Amniotic stem cell (primary cell): ENCODE measurements at places on chromosomes 16 and 17.

- DNase-seq: no peak
Observed at GRCh38 chr16:27742333-27742732, 192.4 kb downstream of the KATNIP start.

- no peak for DNase-seq
Observed at GRCh38 chr16:78437352-78437968, 338.0 kb downstream of the WWOX start.

GRCh38 chr16:64206862-64207261, 915.0 kb downstream of the CDH11 start:
- no peak for DNase-seq

DNA sequence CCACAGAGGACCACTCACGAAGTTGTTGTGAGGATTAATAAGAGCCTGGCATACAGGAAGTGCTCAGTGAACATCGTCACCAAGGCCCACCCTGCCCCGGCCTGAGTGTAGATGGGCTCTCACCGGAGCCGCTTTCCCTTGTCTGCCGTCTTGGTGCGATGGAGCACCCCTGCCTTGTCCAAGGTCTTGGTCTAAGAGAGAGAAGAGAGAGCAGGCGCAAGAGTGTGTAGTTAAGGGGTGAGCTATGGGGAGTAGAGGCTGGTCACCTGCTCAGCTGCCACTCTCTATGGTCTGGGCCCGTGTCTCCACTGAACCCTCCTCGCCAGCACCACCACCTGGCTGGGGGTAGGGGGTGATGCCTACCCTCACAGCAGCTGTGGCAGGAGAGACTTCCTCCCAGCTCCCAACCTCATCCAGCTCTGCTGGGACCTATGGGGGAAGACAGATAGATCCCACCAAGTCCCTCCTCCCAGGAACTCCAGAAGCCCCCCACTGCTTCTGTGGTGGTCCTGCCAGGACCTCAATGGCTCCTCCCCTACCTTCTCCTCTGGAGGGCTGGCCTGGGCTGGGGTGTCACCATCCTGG, 28.7 kb downstream of the ARHGAP27 start:
- DNase-seq: no peak

DNA sequence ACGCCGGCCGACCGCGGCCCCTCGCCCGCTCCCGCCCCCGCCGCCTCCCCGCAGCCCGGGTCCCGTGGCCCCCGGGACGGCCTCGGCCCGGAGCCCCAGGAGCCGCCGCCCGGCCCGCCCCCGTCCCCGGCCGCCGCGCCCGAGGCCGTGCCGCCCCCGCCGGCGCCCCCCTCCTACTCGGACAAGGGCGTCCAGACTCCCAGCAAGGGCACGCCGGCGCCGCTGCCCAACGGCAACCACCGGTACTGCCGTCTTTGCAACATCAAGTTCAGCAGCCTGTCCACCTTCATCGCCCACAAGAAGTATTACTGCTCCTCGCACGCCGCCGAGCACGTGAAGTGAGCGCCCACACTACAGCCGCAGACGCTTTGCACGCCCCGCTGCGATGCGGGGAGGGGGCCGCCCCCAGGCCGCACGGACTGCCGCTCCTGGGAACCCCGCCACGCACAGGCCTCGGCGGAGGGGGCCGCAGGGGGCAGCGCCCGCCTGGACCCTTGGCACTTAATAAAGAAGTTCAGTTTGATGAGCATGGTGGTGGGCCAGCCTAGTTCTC, 35.5 kb upstream of the ZC3H18 start:
- DNase-seq: no peak

- no peak for DNase-seq
Observed at GRCh38 chr16:21275529-21275928, 2.6 kb downstream of the CRYM start.

DNA sequence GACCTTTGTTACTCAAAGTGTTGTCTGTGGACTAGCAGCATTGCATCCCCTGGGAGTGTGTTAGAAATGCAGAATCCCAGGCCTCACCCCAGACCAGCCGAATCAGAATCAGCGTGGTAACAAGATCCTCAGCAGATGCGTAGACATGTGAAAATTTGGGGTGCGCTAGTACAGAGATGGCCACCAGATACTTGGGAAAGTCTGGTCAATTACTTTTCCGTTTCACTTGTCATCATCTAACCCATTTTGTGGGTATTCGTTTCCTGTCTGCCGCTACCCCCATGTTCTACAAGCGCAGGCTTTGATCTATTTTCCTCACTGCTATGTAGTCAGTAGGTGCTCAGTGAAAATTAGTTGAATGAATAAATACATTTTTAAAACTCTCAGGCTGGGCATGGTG, 33.1 kb upstream of the HERPUD1 start:
- DNase-seq: no peak

DNA sequence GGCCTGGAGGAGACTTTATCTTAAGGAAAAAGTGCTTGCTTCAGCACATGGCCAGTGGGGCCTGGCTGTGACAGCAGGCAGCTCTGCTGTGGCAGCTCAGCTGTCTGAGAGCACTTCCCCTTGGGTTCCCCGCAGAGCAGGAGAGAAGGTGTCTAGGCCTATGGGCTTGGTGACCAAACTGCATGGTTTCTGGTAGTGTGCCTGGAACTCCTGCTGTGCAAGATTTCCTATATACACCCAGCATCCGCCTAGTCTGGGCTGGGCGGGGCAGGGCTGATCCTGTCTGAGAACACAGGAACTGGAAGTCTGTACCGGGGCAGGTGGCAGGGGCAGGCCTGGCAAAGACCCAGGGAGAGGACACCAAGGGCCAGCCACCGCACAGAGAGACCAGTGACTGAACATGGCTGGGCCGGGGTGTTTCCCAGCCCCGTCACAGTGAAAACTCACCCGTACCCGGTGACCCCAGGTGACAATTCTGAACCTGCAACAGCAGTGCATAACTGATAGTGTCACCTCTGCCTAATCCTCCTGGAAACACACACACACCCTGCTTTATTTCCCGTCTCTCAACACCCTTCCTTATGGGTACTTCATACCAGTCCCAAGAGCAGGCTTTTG, 39.3 kb downstream of the CHD9 start:
- no peak for DNase-seq

GRCh38 chr17:2563543-2563942, 29.9 kb upstream of the PAFAH1B1 start:
- DNase-seq: no peak

DNA sequence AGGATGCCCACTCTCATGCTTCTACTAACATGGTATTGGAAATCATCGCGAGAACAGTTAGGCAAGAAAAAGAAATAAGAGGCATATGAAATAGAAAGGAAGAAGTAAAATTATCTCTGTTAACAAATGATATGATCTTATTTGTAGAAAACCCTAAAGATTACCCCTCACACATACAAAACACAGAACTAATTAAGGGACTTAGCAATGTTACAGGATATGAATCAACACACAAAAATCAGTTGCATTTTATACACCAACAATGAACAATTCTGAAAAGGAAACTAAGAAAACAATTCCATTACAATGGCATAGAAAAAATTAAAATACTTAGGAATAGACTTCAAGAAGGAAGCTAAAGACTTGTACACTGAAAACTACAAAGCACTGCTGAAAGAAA, 2.7 kb upstream of the CAPNS2 start:
- DNase-seq: no peak

DNA sequence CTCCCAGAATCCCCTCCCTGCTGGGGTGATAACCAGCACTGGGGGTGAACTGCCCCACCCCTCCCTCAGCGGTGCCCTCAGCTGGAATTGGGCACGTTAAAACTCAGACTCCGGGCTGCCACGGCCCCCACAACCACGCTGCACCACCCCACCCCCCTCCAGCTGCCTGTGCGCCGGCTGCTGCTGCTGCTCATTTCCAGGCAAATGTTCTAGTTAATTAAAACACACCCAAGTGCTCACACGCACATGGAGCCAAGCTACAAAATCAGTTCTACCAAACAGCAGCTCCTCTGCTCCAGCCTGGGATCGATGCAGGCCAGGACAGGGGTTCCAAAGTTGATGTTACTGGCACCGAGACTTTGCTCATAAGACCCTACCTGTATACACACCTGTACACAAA, 180.5 kb downstream of the ZNF423 start:
- DNase-seq: no peak

DNA sequence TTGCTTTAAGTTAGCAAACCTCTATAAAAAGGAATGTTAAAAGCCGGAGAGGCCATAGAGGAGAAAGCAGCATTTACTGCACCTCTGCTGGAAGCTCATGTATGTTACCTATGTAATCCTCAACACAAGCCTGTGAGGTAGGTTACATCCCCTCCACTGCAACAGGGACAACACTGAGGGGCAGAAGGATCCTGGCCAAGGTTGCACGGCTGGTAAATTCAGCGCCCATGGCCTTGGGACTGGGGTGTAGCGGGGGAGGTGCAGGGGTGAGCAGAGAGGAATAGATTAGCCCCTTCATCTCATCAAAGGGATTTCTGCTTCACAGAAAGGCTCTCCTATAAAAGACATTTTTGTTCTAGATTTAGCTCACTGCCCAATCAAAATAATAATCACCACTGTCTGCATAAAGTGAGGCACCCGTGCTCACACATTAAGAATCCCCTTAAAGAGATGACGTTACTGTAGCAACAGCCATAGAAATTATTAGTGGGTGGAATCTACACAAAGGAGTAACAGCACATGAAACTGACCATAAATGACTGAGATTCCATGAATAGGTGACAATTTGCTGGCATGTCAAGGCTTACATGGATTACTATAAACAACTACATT, 3.3 kb downstream of the ZCCHC14 start:
- DNase-seq: no peak

DNA sequence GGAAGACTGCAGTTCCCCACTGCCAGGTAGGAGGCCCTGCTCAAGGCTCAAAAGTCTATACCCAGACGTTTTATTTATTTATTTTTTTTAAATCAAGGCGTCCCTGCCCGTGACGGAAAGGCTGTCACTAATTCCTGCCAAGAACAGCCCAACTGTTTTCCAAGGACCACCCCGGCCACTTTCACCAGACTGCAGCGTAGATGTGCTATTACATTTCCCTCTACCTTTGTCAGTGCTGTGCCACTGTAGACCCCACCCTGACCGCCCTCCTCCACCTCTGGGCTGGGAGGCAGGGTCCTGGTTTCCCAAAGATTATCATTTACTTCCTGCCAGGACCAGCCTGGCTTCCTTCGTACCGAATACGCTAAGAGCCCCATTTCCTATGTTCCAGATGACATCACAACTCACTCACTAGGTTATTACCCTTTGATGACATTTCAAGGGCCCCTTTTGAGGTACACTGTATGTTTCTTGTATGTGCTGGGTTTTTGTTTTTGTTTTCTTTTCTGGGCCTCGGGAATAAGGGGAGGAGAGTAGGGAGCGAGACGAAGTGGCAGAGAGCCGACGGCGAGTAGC, 6.3 kb upstream of the RNF227 start:
- DNase-seq: no peak

GRCh38 chr17:74924250-74924948, at the start of gene OTOP2:
OTOP2 (plus strand) TSS chr17:74924273; CDS start chr17:74924633, 360 bp downstream.
- DNase-seq: no peak

DNA sequence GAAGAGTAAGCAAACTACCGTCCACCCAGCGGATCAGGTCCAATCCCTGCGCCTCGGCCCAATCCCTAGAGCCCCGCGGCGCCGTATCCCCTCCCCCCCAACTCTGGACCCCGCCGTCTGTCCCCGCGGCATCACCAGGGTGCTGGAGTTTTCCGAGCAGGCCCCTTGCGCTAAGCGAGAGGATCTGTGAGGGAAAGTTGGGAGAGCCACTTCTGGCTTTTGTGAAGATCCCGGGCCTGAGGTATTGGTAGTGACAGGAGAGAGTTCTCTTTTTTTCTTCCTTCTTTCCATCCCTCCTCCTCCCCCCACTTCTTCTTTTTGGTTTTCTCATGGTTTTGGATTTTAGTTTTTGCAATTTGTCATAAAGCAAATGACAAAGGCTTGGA, 3.5 kb upstream of the DLX4 start:
- no peak for DNase-seq

DNA sequence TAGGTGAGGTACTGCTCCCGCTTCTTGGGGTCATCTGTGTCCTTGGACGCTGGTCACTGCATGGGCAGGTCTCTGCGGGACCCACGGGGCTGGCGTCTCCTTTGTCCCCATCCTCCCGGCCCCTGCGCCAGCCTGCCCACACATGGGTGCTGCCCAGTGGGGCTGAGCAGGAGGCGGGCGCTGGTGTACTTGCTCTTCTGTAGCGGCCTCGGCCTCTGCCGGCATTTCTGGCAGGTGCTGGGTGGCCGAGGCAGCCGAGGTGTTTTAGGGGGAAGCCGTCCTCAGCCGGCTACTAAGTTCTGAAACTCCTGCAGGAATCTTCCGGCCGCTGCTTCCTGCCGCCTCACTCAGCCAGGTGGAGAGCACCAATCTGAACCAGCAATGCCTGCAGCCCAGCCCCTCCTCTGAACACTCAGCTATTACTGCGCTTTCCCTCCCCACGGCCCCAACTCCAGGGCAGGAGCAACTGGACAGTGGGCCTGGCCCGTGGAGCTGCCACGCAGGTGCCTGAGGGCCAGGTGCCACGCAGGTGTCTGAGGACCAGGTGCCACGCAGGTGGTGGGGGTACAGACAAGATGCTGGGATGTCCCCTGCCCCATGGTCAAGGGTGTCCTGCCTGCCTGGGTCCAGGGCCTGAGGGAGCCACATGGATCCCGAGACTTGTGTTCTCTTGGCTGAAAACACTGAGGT, 10.0 kb downstream of the DECR2 start:
- no peak for DNase-seq

- no peak for DNase-seq
Observed at GRCh38 chr17:58189436-58190146, 2.9 kb upstream of the EPX start.

GRCh38 chr17:38561416-38562214, 44.1 kb downstream of the SRCIN1 start:
- DNase-seq: no peak

- DNase-seq: no peak
Observed at GRCh38 chr17:67281743-67282142, 36.7 kb upstream of the HELZ start.

DNA sequence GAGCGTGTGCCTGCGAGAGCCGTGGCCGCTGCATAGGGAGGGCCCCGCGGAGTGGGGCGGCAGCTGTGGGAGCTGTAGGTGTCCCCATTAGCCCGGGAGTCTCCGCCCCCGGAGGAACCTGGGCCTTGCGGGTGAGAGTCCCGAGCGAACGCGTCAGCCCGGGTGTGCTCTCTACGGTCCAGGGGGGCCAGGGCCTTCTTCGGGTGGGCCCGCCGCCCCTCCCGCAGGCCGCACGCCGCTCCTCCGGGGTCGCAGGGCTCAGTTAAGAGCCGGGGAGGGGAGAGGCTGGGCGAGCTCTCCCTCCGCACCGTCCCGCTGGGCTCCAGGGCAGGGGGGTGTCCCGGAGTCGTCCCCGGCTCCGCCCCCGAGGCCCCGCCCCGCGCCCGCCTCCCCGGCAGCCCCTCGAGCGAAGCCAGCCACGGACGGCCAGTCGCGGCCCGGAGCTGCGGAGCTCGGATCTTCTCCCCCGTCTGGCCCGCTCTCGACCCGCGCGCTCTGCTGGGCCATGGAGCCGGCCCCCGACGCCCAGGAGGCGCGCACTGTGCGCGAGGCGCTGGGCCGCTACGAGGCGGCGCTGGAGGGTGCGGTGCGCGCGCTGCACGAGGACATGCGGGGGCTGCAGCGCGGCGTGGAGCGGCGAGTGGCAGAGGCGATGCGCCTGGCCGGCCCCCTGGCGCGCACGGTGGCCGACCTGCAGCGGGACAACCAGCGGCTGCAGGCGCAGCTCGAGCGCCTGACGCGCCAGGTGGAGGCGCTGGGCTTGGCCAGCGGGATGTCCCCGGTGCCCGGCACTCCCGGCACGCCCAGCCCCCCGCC, at the start of gene SMTNL2:
Gene SMTNL2, plus strand, starts transcription at position 429 of the 816 bp plus-strand sequence. Its CDS starts 77 bp downstream, at position 506.
- DNase-seq: no peak
